Fibroblast of the aortic adventitia (primary cell): ENCODE measurements at places on chromosomes 3 and 15. TPM values are rescaled to one million over a fixed set of nuclear protein-coding genes. Genes with fewer than 3 reads are reported as not detected.
A peak's percentile ranks its signal among the peaks of the same experiment; 100 is the strongest.

DNA sequence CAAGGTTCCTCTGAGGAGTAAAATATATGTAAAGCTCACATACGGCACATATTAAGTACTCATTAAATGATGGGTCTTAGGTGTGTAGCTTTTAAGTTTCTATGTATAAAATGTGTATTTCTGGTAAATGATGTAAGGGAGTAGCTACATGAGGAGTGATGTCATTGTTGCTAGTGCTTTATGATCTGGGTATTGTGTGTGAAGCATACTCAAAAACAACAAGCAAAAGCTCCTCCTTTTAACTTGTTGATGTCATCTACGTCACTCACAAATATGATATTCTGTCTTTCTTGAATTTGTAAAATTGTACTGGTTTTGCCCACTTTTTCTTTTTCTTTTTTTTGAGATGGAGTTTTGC, 1.4 kb upstream of the HERC1 start:
- no peak for DNase-seq

GRCh38 chr3:24300949-24301348, 193.7 kb downstream of the THRB start:
- DNase-seq, result no peak

DNA sequence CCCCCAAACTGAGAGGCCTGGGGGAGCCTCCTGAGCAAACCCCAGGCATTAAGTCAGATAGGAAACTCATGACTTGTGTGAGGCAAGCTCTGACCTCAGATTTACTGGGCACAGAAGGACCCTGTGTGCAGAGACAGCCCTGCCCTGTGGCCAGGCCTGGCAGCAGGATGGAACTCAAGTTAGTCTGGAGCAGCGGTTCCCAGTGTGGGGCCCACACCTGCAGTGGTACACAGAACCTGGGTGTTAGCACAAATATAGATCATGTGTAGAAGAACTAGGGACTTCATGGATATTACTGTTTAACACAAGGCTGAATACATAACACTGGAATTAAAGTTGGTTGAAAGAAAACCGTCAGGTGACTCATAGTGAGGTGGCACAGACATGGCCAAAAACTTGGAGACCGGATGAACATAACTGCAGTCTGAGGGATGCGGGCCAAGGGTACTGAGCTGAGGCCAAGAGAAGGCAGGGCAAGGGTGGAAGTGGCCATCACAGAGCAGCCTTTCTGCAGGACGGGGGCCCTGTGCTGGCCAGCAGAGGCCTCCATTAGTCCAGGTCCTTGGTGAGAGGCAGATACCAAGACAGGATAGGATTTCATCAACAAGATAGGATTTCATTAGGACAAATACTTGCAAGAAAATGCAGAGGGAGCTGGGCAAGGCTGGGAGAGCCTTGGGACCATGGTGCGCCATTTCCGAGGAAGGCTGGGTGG, 40.9 kb downstream of the IRAK2 start:
- peak; percentile 96 for DNase-seq

- no peak for DNase-seq
Observed at GRCh38 chr3:108219336-108219735, 2.9 kb downstream of the IFT57 start.

GRCh38 chr3:100440895-100441294, 39.6 kb downstream of the LNP1 start:
- no peak for DNase-seq

DNA sequence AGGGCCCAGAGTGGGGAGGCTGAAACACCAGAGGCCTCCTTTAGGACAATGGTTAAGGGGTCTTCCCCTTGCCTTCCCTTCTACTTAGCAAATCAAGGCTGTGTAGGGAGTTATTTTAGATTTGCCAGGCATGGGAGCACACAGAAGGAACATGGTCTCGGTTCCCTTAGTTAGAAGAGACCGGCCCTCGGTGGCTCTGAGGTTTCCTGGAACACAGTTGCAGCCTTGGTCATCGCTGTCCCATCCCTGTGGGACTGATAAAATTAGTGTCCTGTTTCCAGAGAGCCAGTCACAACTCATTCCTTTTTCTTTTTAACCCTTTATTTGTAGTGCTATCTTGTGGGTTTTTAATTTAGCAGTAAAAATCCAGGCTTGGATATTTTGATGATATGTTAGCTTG, 81.4 kb downstream of the CRTC3 start:
- DNase-seq, result no peak

DNA sequence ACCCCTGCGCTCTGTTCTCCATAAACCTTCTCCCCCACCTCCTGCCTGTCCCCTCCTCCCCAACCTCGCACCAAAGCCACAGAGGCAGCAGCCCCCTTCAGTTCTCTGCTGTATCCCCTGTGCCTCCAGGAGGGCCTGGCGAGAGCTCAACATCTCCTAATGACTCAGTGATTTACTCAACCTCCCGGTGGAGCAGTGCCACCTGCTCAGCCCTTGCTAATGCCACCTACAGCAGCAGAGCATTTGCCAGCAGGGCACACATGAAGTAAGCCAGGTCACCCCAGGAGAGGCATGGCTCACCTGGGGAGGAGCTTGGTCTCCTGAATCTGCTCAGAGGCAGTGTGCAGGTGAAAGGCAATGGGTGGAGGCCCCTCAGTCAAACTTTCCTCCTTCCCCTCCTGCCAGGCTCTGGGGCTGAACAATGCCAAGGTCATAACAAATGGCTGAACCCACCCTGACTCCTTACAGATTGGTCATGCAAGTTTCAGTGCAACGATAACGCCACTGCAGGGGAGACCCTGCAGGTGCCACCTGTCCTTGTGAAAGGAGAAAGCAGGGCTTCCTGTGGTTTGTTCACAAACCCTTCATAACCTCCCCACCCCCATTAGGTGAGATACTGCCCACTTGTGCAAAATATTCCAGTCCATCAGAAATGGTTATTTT, 19.8 kb downstream of the TRPM1 start:
- no peak for DNase-seq

GRCh38 chr3:17847156-17847555, 104.7 kb upstream of the TBC1D5 start:
- no peak for DNase-seq

DNA sequence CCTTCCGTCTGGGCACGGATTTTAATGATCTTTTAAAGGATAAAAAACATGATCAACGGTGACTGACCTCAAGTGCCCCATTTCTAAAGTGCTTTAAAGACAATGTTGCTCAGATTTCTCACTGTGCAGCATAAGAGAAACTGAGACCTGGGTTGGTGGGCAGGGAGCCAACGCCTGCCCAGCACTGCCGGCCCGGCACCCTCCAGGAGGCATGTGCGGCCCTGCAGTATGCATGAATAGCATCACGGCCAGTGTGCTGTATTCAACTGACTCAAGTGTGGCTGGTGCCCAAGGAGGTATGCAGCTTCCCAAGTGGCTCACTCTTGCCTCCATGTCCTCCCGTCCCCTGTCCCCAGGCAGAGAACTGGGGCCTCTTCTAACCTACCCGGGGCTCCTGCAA, 30.3 kb downstream of the SEC61A1 start:
- DNase-seq, result no peak

GRCh38 chr3:142886940-142887339, 1.9 kb downstream of the PCOLCE2 start:
- peak; percentile 88 for DNase-seq

DNA sequence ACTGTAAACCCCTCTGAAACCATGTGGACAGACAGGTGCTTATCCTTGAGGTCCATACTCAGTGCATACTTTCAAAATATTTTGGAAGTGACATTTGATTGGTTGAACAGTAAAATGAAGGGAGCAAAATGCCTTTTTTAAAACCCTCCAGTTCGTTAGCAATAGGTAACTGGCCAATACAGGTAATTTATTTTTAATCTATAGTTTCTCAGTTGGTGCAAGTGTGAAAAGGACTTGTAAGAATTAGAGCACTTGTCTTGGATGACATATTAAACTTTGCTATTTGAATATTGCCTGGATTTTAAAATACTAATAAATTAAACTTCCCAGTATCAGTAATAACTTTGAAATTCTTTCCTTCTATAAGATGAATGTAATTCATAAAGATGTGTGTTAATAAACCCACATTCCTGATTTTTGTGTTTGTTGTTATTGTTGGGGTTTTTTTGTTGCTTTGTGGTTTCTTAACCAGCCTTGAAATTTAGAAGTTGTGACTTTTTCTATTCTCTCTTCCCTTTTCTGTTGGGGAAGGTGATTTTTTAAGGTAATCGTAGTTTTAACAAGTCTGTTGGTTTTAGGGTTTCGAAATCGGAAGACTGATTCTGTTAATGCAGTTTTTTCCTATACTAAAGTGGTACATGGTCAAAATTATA, 90.0 kb downstream of the STT3B start:
- DNase-seq, result no peak

- no peak for DNase-seq
Observed at GRCh38 chr3:126946405-126946804, 36.5 kb upstream of the PLXNA1 start.

GRCh38 chr3:56970461-56970879, 90.0 kb upstream of the SPATA12 start:
- DNase-seq, result peak; percentile 48

DNA sequence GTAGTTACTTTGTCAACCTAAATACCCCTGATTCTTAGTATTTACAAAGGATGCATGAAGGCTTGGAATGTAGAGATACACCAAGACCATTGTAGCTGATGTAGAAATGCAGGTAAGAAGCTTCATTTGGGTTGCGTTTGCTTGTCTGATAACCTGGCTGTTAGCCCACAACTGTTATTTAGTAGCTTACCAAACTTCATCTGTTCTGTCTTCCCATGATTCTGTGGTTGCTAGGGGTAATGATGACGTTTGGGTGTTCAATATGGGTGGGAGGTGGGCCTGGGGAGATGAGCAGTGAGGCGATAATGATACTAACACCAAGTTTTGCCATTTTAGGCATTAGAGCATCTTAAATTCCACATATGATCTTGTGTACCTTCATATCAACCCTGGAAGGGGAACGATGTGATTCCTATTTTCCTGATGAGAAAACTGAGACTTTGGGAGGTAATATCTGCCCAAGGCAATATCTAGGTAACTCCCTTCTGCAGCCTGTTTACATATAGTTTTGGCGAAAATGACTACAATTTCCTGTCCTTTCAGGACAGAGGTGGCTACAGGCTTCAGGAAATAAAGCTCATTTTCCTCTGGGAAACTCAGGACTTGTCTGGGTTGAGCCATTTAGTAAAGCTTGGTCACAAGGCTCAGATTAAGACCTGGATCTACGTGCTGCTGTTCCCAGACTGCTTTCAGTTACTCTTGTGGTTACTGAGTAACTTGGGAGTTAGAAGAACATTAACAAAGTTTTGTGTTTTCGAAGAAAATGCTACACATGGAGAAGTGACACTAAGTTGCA, 26.8 kb downstream of the FNDC3B start:
- DNase-seq, result peak; percentile 57

DNA sequence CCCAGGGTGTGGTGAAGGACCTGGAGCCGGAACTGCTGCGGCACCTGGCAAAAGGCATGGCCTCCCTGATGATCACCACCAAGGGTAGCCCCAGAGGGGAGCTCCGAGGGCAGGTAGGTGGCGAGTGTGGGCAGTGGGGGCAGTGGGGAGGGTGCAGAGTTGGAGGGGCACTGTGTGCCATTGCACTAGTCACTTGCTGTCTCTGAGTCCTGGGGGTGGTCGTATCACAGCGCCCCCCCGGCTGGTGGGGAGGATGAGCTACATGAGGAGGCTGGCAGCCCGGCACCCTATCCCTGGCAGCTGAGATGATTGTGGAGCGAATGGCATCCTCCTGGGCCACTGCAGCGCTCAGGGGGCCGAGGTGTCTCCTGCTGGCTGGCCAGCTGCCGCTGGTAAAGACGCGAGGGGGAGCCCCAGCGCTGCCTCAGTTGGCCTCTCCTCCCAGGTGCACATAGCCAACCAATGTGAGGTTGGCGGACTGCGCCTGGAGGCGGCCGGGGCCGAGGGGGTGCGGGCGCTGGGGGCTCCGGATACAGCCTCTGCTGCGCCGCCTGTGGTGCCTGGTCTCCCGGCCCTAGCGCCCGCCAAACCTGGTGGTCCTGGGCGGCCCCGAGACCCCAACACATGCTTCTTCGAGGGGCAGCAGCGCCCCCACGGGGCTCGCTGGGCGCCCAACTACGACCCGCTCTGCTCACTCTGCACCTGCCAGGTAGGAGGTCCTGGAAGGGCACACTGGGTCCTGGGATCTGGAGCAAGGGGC, 6.4 kb downstream of the CHRD start:
- DNase-seq, result no peak

DNA sequence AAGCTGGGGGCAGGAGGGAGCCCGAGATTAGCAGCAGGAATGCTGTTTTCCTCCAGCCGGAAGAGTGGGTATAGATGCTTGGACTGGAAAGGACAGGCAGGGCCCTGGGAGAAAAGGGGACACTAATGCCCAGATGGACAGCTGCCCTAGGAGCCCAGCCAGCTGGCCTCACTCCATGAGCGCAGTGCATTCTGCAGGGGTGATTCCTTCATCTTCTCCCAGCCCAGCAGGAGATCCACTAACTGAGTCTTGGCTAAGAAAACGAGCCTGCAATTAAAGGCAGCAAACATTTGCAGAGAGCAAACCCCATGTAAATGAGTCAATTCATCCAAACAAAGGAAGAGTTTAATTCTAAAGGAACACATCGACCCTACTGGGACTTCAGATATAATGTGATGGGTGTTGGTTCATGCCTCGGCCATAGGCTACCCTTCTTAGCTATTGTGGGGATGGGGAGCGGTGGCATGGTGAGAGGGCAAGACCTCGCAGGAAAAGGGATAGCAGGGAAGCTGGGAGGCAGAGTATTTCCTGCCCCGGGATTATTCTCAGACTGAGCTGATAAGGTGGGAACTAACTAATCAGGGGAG, 13.3 kb upstream of the MINAR1 start:
- no peak for DNase-seq

DNA sequence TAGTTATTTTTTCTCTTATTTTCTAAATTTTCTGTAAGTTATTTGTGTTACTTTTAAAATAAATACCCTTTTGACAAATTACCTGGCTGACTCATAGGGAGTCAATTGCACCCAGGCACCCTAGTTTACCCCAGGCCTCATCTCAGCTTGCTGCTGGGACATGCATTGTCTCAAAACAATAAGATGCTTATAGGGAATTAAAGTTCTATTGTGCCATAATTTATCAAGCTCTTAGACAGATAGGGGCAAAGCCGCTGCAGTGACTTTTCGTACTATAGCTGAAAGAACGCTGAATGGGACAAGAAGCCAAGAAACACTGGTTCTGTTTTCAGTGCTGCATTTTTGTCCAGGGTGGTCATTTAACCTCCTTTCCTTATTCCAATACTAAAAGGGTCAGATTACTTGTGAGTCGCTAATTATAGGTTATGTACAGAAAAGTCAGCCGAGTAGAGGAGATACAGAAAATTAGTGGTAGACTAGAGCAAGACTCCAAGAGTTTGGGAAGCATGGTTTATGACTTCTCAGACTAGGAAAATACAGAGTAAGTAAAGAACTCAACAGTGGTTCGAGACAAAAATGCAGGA, 50.3 kb downstream of the EXD1 start:
- peak; percentile 7 for DNase-seq

The GLDN gene
- total RNA-seq, result 0.49 and 13.3 TPM in 2 replicates

The SGO1 gene
- total RNA-seq, result 0.90 and 14.5 TPM in 2 replicates

The P3H2 gene
- 4.0 and 15.6 TPM in 2 replicates for total RNA-seq

The AADACL2 gene
- 0.90 TPM in 1 of 2 replicates, not detected in the other for total RNA-seq

The MLF1 gene
- total RNA-seq, result 14.7 and 14.9 TPM in 2 replicates

The MESP1 gene
- 0.45 and 0.49 TPM in 2 replicates for total RNA-seq

The CCDC80 gene
- total RNA-seq, result 614 and 2,284 TPM in 2 replicates

The PKM gene
- 1,143 and 1,845 TPM in 2 replicates for total RNA-seq

The ZNF106 gene
- total RNA-seq, result 72.8 and 203 TPM in 2 replicates

The LTK gene
- total RNA-seq, result under 0.01 TPM in 1 of 2 replicates, not detected in the other

The TM4SF4 gene
- 0.45 TPM in 1 of 2 replicates, not detected in the other for total RNA-seq
